ENCODE measurements at places on chromosomes 4 and X.

GRCh38 chr4:155487210-155487609, 110.4 kb upstream of the MAP9 start:
- DNase-seq: no peak

DNA sequence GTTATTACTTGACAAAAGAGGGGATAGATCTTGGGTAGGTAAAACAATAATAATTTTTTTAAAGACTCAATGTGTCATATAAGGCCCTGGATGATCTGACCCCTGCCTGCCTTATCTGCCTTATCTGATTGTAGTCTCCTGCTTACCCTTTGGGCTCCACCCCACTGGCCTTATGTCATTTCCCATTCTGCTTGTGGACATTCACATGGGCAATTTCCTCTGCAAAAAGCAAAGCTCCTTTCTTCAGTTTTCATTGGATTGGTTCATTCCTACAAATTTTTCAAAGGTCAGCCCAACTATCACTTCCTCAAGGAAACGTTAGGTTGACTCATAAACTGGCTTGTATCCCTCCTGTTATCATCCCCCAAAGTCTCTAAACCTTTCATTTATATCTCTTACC, 15.7 kb upstream of the TET2 start:
- DNase-seq: no peak

DNA sequence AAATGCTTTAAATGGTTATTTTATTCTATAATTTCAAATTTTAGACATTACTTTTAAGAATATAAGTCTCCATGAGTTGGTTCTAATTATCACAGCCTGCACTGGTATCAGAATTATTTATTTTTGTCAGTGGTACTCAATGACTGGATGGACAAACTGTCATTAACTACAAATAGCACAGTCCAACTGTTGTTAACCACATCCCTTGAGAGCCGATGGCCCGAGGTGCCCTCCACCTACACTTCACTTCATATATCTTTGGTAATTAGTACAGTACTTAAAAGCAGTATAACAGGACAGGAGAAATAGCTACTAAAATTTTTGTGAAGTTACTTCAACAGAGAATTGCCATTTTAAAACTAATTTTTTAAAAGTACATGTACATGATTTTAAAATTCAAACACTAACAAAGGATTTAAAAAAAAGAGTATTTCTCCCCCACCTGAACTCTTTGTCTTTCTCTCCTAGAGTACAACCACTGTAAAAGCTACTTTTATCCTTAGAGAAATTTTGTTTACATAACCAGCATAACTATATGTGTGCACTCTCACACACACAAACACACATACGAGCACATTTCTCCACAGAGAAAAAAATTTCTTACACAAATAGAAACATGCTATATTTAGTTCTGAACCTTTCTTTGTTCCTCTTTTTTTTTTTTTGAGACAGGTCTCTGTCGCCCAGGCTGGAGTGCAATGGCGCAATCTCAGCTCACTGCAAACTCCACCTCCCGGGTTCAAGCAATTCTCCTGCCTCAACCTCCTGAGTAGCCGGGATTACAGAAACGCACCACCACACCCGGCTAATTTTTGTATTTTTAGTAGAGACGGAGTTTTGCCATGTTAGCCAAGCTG, 6.5 kb downstream of the TIFA start:
- no peak for DNase-seq

- no peak for DNase-seq
Observed at GRCh38 chr4:142598132-142598531, 248.0 kb downstream of the INPP4B start.

- peak; percentile 45 for DNase-seq
Observed at GRCh38 chr4:26321373-26322221, 783 bp downstream of the RBPJ start.

DNA sequence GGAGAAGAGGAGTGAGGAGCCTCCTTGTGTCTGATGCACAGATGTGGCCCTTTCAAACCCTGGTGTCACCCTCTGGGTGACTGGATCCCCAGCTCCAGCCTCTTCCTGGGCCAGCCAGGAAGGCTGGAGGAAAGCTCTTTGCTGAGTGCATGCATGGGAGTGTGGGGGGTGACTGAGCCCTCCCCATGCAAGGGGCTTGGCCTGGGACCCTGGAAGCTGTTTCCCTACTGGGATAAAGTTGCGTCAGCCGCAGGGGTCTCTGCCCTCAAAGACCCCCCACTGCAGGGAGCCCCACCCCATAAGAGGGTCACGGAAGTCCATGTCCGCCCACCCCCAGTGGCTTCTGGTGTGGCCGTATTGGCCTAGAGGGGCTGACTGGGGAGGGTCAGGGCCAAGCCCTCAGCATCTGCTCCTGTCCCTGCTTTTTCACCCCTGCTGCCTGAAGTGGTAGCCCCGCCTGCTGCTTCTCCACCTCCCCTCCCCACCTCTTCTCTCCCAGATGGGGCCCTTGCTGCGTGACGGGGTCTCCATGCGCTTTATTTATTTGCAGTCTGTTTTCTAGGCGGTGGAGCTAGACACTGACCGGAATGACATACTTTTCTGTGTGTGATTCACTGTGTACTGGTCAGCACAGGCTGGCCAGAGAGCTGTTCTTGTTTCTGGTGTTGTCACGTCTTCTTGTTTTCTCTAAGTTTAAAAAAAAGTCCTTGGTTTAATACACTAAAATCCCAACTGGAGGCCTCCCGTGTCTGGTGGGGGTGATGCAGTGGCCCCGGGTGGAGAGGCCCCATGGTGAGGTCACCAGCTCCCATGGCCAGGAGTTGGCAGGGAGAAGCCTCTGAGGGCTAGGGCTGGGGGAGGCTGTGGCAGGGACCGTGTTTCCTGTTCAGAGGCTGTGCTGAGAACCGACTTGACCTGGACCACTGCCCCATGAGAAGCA, 3.6 kb downstream of the SMIM10L2A start:
- no peak for DNase-seq

- DNase-seq: no peak
Observed at GRCh38 chr4:752196-752861, 46.7 kb downstream of the PCGF3 start.

GRCh38 chrX:82765811-82766210, 742.3 kb upstream of the POU3F4 start:
- no peak for DNase-seq

DNA sequence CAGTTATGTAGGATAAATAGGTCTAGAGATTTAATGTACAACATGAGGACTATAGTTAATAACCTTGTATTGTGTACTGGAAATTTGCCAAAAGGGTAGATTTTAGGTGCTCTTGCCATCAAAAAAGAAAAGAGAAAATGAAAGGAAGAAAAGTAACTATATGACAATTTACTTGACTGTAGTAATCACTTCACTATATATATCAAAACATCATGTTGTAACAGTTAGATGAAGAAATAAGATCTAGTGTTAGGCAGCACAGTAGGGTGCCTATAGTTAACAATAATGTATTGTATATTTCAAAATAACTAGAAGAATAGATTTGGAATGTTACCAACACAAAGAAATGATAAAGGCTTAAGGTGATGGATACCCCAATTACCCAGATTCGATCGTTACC, 35.9 kb upstream of the AP1S2 start:
- DNase-seq: no peak

- DNase-seq: no peak
Observed at GRCh38 chr4:177923888-177924287, 481.7 kb upstream of the AGA start.

DNA sequence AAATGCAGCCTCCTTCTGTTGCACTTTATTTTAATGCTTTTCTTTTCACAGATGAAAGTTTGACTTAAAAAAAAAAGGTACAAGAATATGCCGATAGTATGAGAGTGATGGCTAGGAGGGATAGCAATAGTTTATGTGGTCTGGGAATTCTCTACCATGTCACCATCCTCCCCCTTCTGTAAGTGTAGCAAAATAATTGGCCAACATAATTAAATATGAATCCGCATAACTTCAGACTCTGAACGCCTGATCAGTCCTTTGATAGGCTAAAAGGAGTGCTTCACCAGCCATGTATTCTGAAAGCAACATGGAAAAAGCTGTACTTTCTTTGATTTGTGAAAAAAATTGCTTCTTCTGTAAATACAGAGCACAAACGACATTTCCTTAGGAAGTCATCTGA, 95.7 kb upstream of the TTC29 start:
- no peak for DNase-seq

DNA sequence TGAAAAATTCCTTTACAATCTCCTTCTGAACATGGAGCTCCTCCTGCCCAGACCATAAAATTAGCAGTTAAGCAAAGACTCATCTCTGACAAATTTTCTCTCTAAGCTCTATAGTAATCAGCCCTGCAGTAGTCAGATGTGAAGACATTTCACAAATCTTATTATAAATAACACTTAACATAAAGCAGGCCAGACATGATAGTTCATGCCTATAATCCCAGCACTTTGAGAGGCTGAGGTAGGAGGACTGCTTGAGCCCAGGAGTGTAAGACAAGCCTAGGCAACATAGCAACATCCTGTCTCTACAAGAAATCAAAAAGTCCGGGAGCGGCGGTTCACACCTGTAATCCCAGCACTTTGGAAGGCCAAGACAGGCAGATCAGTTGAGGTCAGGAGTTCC, 29.9 kb downstream of the TRMT2B start:
- DNase-seq: no peak

GRCh38 chr4:73245955-73246354, 12.6 kb downstream of the ANKRD17 start:
- no peak for DNase-seq

DNA sequence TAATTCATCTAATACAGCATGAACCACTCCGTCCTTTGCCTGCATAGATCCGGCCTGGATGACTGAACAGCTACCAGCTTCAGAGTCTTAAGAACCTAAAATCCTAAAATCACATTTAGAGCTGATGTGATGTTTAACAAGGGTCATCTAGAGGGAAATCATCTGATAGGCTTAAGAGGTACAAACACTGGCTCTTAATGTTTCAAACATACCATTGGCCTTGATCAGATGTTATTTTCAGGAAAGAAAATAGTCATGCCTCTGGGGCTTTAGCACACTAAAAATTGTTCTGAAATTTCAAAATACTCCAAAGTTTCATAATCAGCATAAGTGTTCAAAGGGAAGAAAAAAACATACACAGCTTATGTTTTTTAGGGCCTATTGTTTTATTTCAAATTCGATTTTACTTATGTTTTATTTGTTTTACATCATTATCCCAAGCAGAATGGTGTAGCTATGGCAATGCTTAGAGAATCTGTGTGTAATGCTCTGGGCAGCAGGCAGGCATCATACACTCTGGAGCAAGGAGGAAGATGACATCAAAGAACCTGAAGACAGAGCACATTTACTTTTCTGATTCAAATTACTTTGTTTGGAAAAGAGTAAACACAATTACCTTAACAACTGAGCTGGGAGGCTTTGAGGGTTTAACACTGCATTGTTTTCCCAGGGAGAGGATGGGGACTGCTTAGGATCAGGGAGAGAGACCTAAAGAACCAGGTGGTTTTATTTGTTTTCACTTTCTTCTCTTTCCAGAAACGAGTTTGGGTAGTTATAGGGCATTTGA, 25.3 kb upstream of the LEF1 start:
- DNase-seq: no peak

GRCh38 chr4:52982255-52982945, 120.3 kb downstream of the RASL11B start:
- DNase-seq: peak; percentile 70

DNA sequence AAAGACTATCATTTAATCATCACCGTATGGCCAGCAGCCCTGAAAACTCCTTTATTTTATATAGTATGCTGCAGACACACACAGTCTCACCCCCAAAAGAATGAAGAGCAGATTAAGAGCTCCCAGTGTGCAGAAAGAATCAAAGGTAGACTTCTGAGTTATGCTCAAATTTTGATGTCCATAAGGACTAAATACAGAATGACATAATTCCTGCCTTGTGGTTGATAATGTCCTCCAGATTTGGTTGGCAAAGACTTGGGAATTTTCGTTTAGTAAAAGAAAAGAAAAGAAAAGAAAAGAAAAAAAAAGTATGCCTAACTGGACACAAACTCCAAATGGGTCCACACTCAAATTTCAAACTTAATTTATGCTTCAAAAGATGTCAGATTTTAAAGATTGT, 118.1 kb upstream of the PLAC1 start:
- no peak for DNase-seq

DNA sequence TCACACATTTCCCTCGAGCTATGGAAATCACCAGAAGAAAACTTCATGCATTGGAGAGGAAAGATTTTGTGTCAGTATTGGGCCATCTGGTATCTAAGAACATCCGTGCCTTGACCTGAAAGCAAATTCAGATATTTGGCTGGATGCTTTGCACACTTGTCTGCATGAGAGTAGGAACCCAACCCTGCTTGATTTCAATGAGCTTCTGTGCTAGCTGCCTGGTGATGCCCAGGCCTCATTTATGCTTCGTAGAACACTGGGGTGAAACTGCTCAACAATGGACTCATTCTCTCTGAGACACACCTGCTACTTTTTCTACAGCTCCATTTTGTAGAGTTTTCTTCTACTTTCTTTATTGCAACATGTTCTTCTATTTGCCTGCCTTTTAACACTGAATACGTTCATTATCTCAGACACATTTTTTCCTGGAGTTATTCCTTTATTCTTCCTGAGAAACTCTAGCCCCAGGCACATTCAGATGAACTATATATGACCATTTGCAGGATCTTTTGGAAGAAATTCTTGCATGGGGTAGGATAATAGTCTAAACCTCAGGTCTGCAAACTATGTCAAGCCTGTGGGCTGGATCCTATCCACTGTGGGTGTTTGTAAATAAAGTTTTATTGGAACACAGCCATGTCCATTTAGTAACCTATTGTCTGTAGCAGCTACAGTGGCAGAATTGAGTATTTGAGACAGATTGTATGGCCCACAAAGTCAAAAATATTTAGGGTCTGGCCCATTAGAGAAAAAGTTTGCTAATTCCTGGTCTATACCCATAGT, 83.8 kb upstream of the CLCN4 start:
- DNase-seq: peak; percentile 11

DNA sequence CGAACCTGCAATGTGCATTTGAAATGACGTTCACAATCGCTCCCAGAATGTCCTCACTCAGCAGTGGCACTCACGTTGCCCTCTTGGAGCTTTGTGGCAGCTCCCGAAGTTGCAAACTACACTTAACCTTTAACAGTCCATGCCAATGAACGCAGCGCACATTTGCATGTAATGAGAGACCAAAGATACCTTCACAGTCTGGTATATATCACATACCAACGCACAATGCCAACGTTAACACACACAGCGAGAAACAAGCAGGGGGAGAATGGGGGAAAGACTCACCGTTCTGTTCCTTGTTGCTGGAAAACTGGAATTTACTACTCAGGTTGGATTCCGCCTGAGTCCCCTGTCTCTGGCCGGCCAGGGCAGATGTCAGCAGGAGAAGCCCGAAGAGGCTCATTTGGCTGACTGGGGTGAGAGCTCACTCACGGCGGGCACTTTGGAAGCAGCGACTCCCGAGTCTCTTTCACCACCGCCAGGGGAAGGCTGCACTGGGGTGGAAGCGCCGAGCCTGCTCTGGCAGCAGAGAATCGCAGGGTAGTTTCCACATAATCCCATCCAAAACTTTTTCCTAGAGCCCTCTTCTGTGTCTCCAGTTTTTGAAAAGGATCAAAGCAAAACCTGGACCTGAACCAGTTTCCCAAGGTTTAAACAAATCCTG, 966 bp downstream of the PDGFC start:
- DNase-seq: peak; percentile 39

Measured in NCI-H1092 treated with DMSO at 0.1 percent for 48 hours (cell line).